ENCODE measurements at places on chromosomes 3 and 15. TPM values are rescaled to one million over a fixed set of nuclear protein-coding genes. Genes with fewer than 3 reads are reported as not detected.

DNA sequence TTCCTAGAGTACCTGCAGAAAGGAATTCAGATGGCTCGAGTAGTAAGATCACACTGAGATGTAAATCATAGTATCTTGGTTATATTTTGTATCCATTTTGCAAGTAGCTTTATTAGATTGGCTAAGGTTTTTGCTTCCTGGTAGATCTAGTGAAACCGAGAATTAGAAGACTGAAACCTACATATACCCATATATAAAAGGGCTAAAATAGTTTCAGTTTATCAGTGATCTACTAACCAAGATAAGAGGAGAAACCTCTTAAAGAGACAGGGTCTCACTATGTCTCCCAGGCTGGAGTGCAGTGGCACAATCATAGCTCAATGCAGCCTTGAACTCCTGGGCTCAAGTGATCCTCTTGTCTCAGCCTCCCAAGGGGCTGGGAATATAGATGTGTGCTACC is 135.3 kb downstream of the PCCB start:
- H3K27me3 ChIP-seq, result no peaks in the 10 kb centered on the region
- H3K27ac ChIP-seq, result no peak overlapping the region
- H3K4me3 ChIP-seq, result no peak overlapping the region
- H3K4me1 ChIP-seq, result peaks cover 8% of the 10 kb centered on the region
- DNase-seq, result no peak

The SPINK8 gene
- total RNA-seq, result not detected

The CLDN16 gene
- total RNA-seq, result 0.11 TPM

DNA sequence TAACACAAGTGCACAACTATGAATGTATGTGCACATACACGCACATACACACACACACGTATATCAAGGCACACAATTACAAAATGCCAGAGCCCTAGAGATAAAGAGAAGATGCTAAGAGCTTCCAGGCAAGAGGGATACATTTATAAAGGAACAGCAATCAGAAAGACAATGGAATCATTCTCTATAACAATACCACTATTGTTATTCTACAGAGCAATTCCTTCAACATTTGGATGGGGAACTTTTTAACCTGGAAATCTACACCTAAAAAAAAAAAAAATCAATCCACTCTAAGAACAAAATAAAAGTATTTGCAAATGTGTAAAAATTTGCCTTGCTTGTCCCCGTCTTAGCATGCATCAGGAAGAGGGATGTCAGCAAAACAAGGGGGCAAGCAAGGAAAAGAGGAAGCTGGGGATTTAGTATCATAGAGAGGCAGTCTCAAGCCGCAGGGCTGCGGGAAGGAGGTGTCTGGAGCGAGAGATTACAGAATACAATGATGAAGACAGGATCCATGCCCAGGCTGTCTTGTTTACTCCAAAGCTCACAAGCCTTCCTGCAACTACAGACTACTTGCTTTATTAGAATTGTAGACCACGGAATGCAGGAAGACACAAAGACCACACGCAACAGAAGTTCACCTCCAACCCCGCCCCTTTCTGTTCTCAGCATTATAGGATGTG is 220.2 kb downstream of the NTRK3 start:
- peak overlapping the region; percentile 2 for H3K4me3 ChIP-seq
- peaks cover 62% of the 10 kb centered on the region for H3K27me3 ChIP-seq
- peaks cover 5% of the 10 kb centered on the region for H3K4me1 ChIP-seq
- DNase-seq, result no peak
- no peaks in the 10 kb centered on the region for H3K36me3 ChIP-seq

The BCL2A1 gene
- total RNA-seq, result 0.49 TPM

DNA sequence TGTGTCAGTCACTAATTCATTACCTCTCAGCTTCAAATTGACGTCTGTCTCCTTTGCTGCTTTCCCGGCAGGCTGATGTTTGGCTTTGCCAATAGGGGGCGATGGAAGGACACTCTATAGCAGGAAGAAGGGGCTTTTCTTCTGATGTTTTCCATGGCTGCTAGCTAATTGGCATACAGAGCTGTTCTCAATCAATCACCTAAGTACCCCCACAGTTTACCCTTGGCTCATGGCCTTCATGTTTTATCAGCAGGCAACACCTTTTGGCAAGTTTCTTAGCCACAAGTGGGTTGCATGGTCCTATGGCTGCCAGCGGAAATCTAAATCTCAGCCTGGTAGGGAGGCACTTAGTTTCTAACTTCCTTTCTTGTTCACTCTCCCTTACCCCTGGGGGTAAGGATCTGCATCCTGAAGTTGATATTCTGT is 45.0 kb downstream of the ESYT3 start:
- no peak overlapping the region for H3K27ac ChIP-seq
- H3K27me3 ChIP-seq, result no peaks in the 10 kb centered on the region
- no peak overlapping the region for H3K4me3 ChIP-seq
- H3K4me1 ChIP-seq, result no peaks in the 10 kb centered on the region

DNA sequence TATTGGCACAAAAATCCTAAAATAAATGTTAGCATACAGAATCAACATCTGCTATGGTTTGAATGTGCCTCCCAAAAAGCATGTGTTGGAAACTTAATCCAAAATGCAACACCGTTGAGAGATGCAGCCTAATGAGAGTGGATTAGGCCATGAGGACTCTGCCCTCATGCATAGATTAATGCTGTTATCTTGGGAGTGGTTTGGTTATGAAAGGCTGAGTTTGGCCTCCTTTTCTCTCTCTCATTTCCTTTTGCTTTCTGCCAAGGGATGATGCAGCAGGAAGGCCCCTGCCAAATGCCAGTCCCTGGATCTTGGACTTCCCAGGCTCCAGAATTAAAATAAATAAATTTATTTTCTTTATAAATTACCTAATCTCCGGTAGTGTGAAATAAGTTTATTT is 49.4 kb downstream of the SYNM start:
- no peak overlapping the region for H3K4me3 ChIP-seq
- DNase-seq, result no peak
- H3K27me3 ChIP-seq, result no peaks in the 10 kb centered on the region
- peaks cover 44% of the 10 kb centered on the region for H3K36me3 ChIP-seq
- peaks cover 2% of the 10 kb centered on the region for H3K4me1 ChIP-seq

GRCh38 chr15:59524331-59524731 is 86.3 kb downstream of the FAM81A start:
- no peaks in the 10 kb centered on the region for H3K4me1 ChIP-seq
- H3K36me3 ChIP-seq, result no peaks in the 10 kb centered on the region
- no peak overlapping the region for H3K4me3 ChIP-seq
- H3K27ac ChIP-seq, result no peak overlapping the region

GRCh38 chr3:14539742-14540491 is at the start of gene GRIP2:
Gene GRIP2, minus strand, starts transcription at chr3:14540342. Its CDS starts 34 bp downstream, at chr3:14540308.
- no peak within 1 kb of the TSS for H3K27ac ChIP-seq
- no peak within 1 kb of the TSS for H3K4me3 ChIP-seq
- H3K4me1 ChIP-seq, result peaks cover 3% of the 10 kb centered on the region
- H3K36me3 ChIP-seq, result no peaks in the 10 kb centered on the region
- no peak for DNase-seq

The NMNAT3 gene
- 13.6 TPM for total RNA-seq

DNA sequence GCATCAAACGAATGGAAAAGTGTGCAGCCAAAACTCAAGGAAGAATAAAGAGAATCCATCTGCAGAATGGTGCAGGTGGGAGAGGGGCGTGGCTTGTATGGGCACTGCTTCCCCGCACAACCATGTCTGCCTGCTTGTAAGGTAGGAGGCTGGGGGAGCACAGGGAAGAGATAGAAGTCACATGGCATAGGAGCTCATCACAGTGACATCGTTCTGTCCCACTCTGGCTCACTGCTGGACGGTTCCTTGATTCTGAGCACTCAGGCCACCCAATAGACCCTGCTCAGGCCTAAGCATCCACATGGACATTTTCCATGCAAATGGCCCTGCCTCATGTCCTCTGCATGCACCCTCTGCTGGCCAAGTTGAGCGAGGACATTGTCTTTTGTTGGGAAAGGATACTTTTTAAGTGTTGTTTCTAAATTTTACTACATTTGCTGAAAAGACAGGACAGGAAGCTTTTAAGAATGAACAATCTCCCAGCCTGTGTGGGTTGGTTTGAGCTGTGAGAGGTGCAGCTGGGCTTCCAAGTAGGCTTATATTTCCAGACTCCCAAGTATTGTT is 3.1 kb downstream of the MYLK start:
- DNase-seq, result no peak
- no peak overlapping the region for H3K4me3 ChIP-seq
- H3K27ac ChIP-seq, result no peak overlapping the region
- peaks cover 41% of the 10 kb centered on the region for H3K27me3 ChIP-seq

All from mesothelial cell of epicardium (in vitro differentiated cells).